ENCODE measurements at places on chromosomes 7 and 10.
A peak's percentile ranks its signal among the peaks of the same experiment; 100 is the strongest.

- no peak for DNase-seq
Observed at GRCh38 chr7:12635830-12636229, 51.6 kb upstream of the ARL4A start.

DNA sequence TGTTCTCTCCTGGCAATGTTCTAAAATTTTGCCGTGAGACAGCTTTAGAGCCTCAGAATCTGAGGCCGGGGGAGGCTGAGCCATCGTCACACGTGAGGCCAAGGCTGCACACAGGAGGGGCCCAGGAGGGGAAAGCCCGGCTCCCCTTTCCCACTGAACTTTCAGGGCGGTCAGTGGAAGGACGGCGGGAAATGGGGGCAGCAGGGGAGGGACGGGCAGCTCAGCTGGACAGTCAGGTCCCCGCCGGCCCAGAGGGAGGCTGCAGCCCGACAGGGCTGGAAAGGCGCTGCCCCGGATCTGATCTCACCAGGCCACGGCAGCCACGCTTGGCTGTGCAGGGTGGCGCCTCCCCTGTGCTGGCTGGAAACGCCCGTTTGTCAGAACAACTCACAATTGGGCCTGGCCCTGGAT, 43.3 kb upstream of the ADGRA1 start:
- DNase-seq: peak; percentile 75

DNA sequence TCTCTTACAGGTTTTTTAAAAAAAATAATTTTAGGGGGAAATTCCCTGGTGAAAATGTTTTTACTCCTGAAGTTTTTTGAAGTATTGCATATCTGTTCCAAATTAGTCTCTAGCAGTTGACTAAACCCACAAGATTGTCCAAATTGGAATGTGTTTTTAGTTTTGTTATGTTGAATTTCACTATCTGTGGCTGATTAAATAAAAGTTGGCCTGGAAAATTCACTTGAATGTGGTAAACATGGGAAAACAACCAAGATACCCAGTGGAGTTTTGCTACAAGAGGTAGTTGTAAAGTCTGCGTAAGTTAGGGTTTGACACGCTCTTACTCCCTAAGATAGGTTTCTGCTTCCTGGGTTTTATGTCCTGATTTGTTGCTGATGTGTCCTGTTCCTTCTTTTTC, 3.3 kb downstream of the TSGA13 start:
- no peak for DNase-seq

- DNase-seq: no peak
Observed at GRCh38 chr7:99453105-99453504, 12.9 kb downstream of the ATP5MF start.

GRCh38 chr7:116862951-116863670, 724 bp downstream of the CAPZA2 start:
- peak; percentile 79 for DNase-seq

GRCh38 chr7:123305840-123306375, 106.1 kb upstream of the SLC13A1 start:
- no peak for DNase-seq

DNA sequence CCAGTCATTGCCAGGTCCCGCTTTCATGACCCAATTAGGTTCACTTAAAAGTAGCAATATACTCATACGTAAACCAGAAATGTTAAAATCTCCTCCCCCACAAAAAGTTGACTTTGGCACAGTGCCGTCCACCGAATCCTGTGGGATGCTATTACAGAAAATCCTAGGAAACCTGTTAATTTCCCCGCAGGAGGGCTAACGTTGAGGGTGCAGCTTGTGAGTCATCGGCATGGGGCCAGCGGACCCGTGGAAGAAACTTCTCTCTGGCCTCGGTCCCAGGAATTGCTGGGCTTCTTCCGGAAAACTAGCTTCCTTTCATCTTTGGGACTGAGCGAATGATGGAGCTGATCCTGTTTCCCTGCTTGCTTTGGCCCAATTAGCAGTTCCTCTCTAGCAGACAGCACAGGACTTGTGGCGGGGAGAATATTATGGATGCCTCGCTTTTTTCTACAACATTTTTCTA, 13.5 kb downstream of the CRYGN start:
- peak; percentile 26 for DNase-seq

DNA sequence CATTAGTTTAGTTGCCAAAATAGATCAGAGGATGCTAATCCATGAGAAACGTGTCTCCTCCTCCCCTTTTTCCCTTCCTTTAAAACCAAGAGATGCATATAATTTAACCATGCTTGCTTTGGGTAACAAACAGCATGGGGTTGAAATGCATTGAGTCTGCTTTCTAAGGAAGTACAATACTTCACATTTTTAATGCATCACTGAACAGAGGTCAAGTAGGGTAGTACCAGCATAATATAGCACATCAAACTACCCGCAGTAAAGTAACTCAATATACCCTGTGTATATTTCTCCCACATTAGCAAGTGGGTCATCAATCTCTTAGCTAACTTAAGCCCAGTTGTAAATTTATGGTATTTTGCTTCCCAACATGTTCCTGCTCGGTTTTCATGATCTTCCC, 239.3 kb upstream of the SEMA3C start:
- no peak for DNase-seq

- DNase-seq: no peak
Observed at GRCh38 chr10:111017098-111017497, 59.7 kb upstream of the ADRA2A start.

- no peak for DNase-seq
Observed at GRCh38 chr10:93849593-93849992, 44.2 kb upstream of the SLC35G1 start.

DNA sequence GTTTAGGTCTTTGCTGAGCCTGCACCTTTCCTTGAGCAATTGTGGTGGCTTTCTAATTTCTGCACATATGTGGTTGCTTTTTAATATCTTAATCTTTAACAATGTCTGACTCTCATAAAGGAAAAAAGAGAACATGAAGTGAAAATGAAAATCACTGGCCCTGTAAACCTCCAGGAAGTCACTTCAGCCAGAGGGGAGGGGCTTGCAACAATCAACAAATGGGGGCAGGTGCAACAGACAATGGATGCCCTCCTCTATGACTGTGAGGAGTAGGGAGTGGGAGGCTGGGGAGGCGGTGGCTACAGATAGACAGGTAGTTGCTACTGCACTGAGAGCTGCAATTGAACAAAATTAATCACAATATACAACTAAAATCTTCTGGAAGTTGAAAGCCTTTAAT, 1377.4 kb downstream of the XPNPEP1 start:
- DNase-seq: no peak

DNA sequence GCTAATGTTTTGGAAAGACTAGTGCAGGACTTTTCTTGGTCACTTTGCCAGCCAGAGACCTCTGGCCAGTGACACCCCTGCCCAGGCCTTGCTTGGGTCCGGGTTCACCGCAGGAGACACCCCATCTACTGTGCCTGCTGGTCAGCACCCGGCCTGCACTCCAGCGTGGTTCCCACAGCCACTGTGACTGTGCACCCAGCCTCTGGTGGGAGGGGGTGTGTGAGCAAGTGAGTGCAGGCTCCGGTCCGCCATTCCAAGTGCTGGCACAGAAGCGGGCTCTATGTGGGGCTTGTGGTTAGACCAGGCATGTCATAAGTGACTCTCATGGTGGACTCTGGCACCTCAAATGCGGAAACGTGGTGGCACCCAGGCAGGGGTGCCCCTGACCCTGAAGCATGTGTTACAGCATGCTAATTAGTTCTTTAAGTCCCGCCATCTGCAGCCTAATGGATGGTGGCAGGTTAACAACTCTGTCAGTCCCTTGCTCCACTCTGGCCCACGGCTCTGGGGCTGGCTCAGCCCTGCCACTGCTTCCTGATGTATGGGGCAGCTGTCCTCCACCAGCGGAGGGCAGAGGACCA, 311.9 kb upstream of the HGF start:
- DNase-seq: no peak

- no peak for DNase-seq
Observed at GRCh38 chr7:41879403-41879802, 176.5 kb upstream of the INHBA start.

GRCh38 chr10:99760321-99760720, 22.1 kb upstream of the ABCC2 start:
- DNase-seq: no peak

DNA sequence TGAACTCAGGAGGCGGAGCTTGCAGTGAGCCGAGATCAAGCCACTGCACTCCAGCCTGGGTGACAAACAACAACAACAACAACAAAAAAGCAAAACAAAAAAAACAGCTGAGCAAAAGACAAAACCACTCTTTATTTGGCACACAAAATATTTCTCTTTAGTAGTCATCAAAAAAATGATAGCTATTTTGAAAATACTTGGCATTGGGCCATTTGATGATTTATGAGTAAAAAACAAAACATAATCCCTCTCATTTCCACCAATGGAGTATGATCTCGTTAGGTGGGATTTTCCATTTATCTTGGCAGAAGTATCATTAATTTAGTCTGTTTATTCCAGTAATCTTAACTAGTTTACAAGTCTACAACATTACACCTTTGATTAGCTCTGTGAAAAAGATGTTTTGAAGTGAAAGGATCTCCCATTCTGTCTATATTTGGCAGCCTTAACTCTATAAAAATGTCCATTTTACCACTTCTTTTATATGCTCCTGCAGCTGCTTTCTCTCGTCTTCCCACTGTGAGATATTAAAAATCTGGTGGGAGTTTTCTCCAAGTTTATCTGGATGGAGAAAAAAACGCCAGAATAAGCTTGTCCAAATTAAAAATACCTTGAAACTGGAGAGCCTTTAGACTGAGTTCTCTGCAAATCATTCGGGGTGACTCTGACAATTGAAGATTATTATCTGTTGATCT, 58.8 kb upstream of the AGMO start:
- DNase-seq: no peak

DNA sequence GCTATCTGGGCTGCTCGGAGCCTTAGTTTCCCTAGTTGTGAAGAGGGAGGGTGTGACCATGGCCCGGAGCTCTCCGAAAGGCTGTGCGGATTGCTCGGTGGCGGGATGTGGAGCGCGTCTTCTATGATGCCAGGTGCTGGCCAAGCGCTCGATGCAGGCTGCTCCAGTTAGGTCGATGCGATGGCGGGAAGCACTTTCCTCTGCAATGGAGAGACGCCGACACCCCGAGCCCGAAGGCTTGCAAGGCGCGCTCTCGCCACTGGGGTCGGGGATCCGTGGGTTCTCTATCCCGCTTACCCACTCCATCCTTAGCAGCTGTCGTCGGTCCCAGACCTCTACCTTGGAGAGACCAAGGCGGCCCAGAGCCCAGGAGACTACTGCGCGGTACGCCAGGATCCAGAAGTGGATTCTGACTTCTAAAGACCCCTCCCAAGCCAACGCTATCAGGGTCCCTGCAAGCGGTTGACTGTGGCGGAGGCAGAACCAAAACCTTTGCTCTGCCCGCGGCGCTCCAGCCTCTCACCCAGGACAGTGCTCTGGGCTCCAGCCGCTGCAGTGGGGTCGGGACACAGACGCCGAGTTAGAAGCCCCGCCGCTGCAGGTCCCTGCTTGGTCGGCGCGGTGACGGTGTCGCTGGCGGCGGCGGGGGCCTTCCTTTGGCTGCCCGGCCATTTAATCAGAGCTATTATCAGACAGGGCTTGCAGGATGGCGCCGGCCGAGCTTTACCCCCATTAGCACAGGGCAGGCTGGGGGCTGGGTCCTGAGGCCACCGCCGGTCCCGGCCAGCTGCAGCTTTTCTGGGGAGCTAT, 7.8 kb upstream of the TBX20 start:
- DNase-seq: peak; percentile 56

- DNase-seq: no peak
Observed at GRCh38 chr7:128703609-128704241, 31.6 kb downstream of the GARIN1A start.

- no peak for DNase-seq
Observed at GRCh38 chr7:75849573-75849972, 29.3 kb upstream of the RHBDD2 start.

- DNase-seq: no peak
Observed at GRCh38 chr10:101968940-101969321, 87.0 kb downstream of the ARMH3 start.

- DNase-seq: no peak
Observed at GRCh38 chr10:31528831-31529230, 209.8 kb downstream of the ZEB1 start.

GRCh38 chr10:124602646-124603365, 141.2 kb downstream of the LHPP start:
- DNase-seq: no peak

DNA sequence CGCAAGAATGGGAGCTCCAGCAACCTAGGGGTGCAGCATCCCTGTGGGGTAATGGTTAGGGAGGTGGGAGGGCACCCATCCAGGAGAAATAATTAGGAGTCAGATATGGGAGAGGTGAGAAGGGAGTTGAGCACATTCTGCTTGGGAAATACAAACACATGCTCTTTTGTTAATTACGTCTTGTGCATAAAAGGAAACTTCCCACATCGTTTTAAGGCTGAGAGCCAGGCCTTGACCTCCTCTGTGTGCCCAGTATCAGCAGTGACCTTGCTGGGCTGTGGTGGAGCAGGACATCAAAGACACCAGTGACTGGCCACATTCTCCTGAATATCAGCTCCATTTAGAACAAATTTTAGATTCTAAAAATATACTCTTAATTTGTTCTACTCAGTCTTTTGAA, 22.6 kb downstream of the AKR1C4 start:
- DNase-seq: no peak

DNA sequence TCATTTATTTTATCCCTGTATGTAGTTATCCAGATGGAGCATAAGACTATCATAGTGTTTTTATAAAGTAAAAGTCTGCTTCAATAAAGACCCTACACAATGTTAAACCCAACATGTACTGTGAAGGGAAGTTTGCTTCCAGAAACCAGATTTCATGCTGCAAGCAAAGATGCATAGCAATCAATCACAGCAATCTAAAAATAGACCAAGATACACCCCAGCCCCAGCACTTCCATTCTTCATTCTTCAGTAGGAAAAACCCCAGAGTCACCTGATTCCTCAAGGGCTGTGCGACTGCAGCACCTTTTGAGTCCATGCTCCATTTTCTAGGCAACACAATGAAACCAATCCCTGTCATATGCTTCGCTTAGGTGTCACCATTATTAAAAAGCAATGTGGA, 66.9 kb upstream of the PDE1C start:
- DNase-seq: no peak

GRCh38 chr7:1693991-1694524, 24.0 kb downstream of the ELFN1 start:
- DNase-seq: peak; percentile 56

- no peak for DNase-seq
Observed at GRCh38 chr7:12893292-12893691, 205.9 kb downstream of the ARL4A start.

DNA sequence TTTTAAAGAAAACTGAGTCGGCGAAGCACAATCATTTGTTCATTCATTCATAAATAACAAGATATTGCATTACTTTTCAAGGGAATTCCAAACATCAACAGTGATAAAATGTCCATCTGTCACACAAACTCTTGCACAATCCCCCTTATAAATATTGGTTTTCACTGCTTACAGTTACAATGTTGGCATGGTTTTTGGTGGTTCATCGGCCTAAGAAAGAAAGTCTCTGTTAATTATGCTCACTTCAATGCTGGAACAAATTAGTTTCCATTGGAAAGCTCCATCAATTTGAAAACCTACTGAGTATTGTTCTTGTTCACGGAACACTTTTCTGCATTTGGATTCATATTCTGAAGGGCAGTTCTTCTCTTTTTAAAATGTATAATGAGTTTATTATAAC, 188.5 kb downstream of the JAZF1 start:
- no peak for DNase-seq

- DNase-seq: no peak
Observed at GRCh38 chr10:23850631-23851030, 358.3 kb upstream of the KIAA1217 start.

All from right kidney (tissue), 9 donors.